Activated CD8-positive, alpha-beta memory T cell treated with anti-CD3 and anti-CD28 coated beads, Interleukin-2, amount 50 U/mL, for 4 hours (primary cell): ENCODE measurements at places on chromosomes 12 and 14.

GRCh38 chr12:122994781-122995502 is 14.5 kb downstream of the ARL6IP4 start:
- no peak for DNase-seq

DNA sequence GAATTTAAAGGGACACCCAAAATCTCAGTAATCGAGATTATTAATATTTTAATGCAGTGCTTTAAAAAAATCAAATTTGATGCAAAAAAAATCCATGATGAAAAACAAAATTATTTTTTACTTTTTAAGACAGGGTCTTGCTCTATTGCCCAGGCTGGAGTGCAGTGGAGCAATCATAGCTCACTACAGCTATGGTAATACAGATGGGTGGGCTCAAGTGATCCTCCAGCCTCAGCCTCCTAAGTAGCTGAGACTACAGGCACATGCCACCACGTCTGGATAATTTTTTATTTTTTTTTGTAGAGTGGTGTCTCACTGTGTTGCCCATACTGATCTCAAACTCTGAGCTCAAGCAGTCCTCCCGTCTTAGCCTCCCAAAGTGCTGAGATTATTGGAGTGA is 62.9 kb downstream of the TRAF3 start:
- DNase-seq, result no peak

- DNase-seq, result no peak
Observed at GRCh38 chr14:24607081-24607480, 2.4 kb downstream of the GZMH start.

GRCh38 chr12:52729147-52729546 is 25.8 kb upstream of the KRT77 start:
- no peak for DNase-seq

DNA sequence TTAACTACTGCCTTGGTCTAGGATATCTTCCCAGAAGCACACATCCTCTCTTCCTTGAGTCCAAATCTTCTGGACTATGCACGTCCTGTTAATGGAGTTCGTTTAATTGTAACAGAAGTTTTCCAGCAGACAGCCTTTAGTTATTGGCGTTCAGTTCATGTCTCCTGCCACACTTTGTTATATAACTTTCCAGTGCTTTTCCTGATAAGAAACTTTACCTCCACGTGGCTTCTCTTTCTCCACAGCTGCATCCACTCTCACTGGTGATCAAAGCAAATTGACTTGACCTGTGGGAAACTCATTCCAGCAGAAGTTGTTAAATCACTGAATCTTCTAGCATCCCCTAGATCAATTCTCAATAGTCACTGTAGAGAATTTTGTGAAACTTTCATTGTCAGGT is 19.0 kb downstream of the PTPN21 start:
- no peak for DNase-seq
